ENCODE measurements at places on chromosomes 3 and 15. TPM values are rescaled to one million over a fixed set of nuclear protein-coding genes. Genes with fewer than 3 reads are reported as not detected.

The RYR3 gene
- polyA plus RNA-seq = 1.0 TPM

The CD47 gene
- polyA plus RNA-seq = 30.5 TPM

The CYP1A2 gene
- not detected for polyA plus RNA-seq

The ZNF860 gene
- 0.20 TPM for polyA plus RNA-seq

The GOLGA6L7 gene
- polyA plus RNA-seq = not detected

The ERICH6 gene
- polyA plus RNA-seq = not detected

The CFAP100 gene
- polyA plus RNA-seq = not detected

The BLOC1S6 gene
- 9.0 TPM for polyA plus RNA-seq

The ZDHHC23 gene
- polyA plus RNA-seq = 1.9 TPM

The SLC2A2 gene
- polyA plus RNA-seq = not detected

The PAQR9 gene
- not detected for polyA plus RNA-seq

The DPPA2 gene
- polyA plus RNA-seq = not detected

The SMCO1 gene
- polyA plus RNA-seq = not detected

The SERPINI2 gene
- polyA plus RNA-seq = not detected

The TNNC1 gene
- polyA plus RNA-seq = not detected

The TF gene
- polyA plus RNA-seq = 1,472 TPM

The FOXB1 gene
- polyA plus RNA-seq = 1.9 TPM

The VGLL3 gene
- polyA plus RNA-seq = not detected

The CNTN6 gene
- polyA plus RNA-seq = 0.31 TPM

The ATP1B3 gene
- polyA plus RNA-seq = 75.2 TPM

The HMG20A gene
- polyA plus RNA-seq = 18.9 TPM

The IL17RB gene
- 8.7 TPM for polyA plus RNA-seq

The SNRPA1 gene
- polyA plus RNA-seq = 46.6 TPM

The CACNA2D3 gene
- polyA plus RNA-seq = 3.7 TPM

The SHC4 gene
- polyA plus RNA-seq = 0.78 TPM

The PLSCR5 gene
- not detected for polyA plus RNA-seq

The LYSMD2 gene
- 20.4 TPM for polyA plus RNA-seq

The BSN gene
- 11.8 TPM for polyA plus RNA-seq

The IGF2BP2 gene
- 0.46 TPM for polyA plus RNA-seq

Measured in brain (organoid and tissue), 16 donors.